ENCODE measurements at places on chromosomes 2 and 18.

GRCh38 chr2:183113630-183114029, 10.6 kb upstream of the NUP35 start:
- DNase-seq, result no peak

DNA sequence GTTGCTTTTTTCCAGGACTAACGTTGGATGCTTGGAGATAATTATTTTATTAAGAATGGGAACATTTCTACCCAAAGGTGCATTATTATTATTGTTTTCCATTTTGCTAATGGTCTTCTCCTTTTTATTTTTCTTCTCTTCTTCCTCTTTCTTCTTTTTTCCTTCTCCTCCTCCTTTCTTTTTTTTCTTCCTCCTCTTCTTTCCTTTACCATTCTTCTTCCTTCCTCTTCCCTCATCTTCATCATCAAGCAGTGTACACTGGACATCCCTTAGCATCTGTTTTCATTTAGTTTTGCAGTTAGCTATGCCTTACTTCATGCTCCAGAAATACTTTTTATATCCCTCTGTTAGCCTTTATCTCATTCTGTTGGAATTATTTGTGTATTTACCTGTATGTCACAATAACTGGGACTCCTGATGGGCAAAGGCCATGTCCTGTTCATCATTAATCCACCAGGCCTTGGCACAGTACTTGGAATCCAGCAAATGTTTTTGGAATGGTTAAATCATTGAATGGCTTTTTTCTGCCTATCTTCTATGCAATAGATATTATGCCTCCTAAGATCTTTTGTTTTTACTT, 162.7 kb downstream of the CAMKMT start:
- DNase-seq, result no peak

DNA sequence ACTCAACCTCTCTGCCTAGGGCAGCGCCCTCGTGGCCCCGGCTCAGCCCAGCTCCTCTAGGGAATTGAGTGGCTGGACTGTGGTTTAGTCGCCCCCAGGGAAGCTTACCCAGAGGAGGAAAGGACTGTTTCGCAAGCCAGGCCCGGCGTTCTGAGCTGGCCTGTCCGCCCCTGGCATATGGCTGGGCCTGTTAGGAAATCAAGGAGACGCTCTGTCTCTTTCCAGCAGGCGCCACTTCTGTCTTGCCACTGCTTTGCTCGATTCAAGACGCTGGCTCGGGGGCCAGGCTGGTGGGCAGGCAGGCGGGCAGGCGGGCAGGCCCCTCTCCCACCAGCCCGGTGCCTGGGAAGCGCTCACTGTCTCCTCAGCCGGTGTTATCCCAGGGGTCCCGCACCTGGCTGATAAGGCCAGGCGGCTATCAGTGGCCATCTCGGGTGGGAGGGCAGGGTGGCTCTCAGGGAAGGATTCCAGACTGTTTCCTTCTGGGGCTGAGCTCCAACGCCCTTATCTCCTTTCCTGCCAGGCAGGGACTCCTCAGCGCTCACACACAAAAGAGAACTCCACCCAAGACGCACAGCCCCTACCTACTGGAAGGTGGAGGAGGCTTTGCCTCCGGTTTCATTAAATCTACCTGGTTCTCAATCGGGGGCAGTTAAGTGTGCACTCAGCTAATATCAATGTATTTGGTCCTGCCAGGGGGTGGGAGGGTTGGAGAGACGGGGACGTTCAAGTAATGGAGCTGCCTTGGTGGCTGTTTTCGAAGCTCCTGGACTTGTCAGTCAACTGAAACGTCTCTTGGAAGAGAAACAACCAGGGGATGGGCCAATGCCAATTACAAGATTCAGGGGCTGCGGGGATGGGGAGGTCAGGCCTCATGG, 109.1 kb downstream of the SMAD7 start:
- no peak for DNase-seq

DNA sequence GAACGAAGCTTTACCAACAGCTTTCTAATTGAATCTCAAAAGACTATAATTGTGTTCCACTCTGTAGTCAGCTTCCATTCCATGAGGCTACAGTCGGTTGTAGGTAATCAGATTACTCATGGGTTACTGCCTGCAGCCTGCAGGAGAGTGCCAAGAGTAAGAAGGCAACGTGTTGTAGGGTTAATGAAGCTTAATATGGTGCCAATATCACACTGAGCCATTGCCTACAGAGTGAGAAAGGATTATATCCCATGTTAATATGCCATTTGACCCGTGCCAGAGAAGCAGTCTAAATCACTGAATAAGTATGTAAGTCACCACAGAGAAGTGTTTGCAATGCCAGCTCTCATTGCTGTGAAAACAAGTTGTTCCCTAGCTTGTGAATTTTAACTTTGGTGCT, 734.5 kb upstream of the ACVR2A start:
- DNase-seq, result no peak

GRCh38 chr2:234981197-234982095, 29.6 kb downstream of the SH3BP4 start:
- no peak for DNase-seq

DNA sequence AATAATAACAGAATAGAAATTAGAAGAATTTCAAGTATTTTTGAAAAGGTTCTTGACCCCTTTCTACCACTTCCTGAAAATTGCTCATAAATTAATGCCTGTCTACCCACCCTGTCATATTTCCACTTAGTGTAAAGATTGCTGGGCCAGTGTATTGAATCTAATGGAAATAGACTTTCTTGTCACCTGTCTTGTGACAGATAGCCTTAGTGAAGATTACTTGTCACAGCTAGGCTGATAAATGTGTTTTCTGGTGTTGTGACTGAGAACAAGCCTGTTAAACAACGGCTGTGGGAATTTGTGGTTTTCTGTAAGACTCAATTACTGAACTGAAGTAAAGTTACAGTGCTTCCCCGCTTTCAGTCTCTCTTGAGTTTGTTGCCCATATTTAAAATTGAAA, 37.0 kb downstream of the PIK3C3 start:
- DNase-seq, result no peak

DNA sequence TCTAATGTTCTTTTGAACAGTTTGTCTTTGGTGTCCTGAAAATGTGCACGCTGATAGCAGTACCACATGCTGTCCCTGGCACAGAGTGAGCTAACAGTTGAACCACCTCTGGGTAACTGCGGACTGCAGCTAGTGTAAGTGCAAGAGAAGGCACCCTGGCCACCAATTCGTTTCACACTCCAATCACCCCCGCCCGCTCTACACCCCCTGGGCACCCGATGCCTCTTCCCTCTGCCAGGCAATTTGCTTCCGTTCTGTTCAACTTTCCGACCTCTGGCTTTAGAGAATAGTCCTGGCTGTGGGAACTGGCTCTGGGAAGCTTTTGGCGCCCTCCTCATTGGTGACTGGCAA, 1.4 kb downstream of the DOCK10 start:
- DNase-seq, result no peak

Measured in NCI-H2107 (cell line).